ENCODE measurements at places on chromosomes 1 and 21. TPM values are rescaled to one million over a fixed set of nuclear protein-coding genes. Genes with fewer than 3 reads are reported as not detected.
A peak's percentile ranks its signal among the peaks of the same experiment; 100 is the strongest.

DNA sequence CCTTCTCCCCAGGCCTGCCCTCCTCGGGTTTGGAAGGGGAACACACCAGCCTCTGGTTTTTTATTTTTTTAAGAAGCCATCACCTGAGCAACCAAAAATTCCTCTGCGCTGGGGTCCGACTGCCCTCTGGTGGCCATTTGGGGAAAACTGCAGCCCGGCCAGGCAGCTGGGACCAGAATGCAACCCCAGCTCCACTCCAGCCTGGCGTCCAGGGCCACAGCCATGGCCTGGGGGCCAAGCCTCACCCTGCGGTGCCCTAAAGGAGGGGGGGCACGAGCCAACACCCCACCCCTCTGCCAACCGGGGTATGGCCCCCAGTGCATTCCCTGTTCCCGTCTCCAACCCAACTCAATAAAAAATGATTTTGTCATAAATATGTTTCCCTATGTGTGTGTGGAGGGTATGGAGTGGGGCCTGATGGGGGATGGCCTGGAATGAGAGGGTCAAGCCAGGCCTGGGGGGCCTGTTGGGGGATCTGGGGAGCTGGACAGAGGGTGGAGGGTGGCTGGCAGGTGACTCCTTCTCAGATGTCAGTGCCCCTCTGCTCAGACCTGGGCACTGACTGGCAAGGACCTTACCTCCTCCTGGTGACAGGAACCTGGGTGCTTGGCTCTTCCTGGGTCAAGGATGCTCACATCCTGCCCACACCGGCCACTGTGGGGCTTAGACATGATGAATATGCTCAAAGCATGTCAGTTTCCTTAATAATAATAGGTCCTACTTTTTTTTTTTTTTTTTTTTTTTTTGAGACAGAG is 3.2 kb downstream of the GPR3 start:
- H3K27me3 ChIP-seq, result no peaks in the 10 kb centered on the region
- no peak overlapping the region for H3K27ac ChIP-seq
- peak; percentile 87 for DNase-seq
- H3K4me3 ChIP-seq, result no peak overlapping the region
- H3K36me3 ChIP-seq, result no peaks in the 10 kb centered on the region

DNA sequence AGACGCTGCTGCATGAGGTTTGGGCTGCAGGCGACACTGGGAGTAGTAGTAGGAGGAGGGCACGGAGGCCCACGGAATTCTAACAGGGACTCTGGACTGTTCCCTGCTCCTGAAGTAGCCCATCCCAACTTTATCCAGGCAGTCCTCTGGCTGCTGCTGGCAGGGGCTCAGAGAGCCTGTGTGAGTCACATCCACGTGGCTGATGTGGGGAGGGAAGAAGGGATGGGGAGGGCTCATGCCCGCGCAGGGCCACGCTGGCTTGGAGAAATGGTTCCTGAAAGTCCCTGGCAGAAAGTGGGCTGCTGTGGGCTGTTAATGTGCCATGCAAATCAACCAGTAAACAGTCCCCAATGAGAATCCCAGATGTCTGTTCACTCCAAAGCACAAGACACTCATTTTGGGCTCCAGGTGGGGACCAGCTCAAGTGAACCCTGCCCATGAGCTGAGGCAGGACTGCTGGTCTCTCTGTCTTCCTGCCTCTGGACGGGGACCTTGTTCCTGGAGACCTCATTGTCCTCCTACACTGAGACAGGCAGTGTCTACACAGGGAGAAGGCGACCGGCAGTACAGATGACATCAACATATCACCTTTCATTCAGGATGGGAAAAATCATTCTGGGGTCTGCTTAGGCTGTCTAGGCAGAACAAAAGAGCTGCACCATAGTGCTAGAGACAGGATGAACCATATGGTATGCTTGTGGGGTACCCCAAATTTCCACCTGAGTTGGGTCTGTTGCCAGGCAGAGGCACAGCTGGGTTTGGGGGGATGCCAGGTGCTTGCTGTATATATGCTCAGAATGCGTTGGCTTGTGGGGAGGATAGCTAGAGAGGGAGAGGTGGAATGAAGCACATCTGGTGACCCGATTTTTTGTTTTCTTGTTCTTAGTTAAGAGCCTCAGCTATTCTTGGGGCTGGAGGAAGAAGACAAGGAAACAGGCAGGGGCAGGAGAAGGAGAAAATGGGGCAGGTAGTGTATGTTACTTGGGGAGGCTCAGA is 57.9 kb upstream of the FMOD start:
- H3K27me3 ChIP-seq, result peaks cover 16% of the 10 kb centered on the region
- H3K4me3 ChIP-seq, result no peak overlapping the region
- H3K4me1 ChIP-seq, result no peaks in the 10 kb centered on the region
- DNase-seq, result no peak

The RNU1-4 gene
- 1,043 TPM for total RNA-seq

The RPE65 gene
- total RNA-seq, result not detected

GRCh38 chr1:205595435-205595834 is 36.4 kb downstream of the ELK4 start:
- no peak for DNase-seq
- H3K36me3 ChIP-seq, result peaks cover 39% of the 10 kb centered on the region
- H3K4me1 ChIP-seq, result peaks cover 48% of the 10 kb centered on the region
- H3K27ac ChIP-seq, result peak overlapping the region; percentile 39
- no peak overlapping the region for H3K4me3 ChIP-seq

- no peak for DNase-seq
- H3K27me3 ChIP-seq, result peaks cover 16% of the 10 kb centered on the region
- H3K4me1 ChIP-seq, result no peaks in the 10 kb centered on the region
- H3K4me3 ChIP-seq, result no peak overlapping the region
Measured at GRCh38 chr1:90675161-90675847, 41.8 kb downstream of the BARHL2 start.

The CAPN8 gene
- not detected for total RNA-seq

Data from activated CD8-positive, alpha-beta T cell treated with anti-CD3 and anti-CD28 coated beads for 36 hours (primary cell).